Spleen (tissue), 13 donors: ENCODE measurements at places on chromosomes 2 and 18.

- DNase-seq, result no peak
These were observed 138.6 kb upstream of the ZC3H15 start for GRCh38 chr2:186347472-186347871.

DNA sequence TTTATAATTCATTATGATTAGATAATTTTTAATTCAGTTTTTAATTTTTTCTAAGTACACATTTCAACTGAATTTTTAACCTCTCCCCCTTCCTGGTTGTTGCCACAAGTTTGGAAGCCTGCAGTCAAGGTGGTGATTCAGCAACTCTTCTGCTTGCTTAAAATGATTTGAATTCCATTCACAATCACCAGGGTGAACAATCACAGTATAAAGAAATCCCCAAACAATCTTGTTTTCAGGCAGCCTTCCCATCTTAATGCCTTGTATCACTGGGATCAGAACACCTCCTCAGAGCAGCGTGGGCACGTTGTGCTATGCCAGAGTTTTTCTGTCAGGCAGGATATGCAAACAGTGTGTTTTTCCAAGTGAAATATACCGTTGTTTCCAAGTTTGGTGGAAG lies 46.7 kb upstream of the BARD1 start:
- DNase-seq, result no peak

GRCh38 chr18:31744321-31745067 lies 16.2 kb downstream of the SLC25A52 start:
- DNase-seq, result no peak

- peak; percentile 95 for DNase-seq
These were observed 15.8 kb upstream of the SELENOI start for GRCh38 chr2:26330114-26330549.

DNA sequence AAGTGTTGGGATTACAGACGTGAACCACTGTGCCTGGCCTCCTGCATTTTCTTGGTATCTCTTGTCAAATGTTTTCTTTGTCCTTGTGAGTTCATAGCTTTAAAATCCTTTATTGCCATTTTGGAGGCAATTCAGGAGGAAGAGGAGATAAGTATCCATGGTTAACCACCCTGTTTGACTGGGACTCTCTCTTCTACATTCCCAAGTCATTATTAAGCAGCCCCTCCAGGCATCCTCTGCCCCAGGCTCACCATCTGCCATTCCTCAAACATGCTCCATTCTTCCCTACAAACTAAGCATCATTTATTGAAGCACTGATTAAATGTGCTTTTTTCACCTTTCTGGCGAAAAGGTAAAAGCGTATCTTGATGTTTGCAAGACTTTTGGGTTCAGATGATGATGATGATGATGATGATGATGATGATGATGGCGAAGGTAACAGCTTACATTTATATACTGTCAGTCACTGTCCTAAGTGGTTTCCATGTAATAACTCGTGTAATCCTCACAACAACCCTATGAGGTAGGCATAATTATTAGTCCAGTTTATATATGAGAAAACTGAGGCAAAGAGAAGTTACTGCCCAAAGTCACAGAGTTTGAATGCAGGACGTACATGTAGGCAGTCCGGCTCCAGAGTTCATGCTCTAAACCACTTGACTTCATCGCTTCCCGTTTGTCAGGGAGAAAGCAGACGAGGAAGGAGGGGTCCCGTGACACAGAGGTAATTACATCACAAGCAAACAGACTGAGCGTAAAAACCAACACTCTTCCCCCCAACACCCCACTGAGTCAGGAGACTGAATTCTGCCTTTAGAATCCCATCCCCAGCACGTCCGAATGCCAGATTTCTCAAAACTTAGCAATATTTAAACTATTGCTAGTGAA lies 69.7 kb upstream of the ACKR3 start:
- DNase-seq, result no peak

GRCh38 chr2:26924731-26925099 lies 45.7 kb upstream of the MAPRE3 start:
- DNase-seq, result peak; percentile 56

- peak; percentile 24 for DNase-seq
These were observed 13.9 kb downstream of the CHMP1B start for GRCh38 chr18:11865071-11865470.

DNA sequence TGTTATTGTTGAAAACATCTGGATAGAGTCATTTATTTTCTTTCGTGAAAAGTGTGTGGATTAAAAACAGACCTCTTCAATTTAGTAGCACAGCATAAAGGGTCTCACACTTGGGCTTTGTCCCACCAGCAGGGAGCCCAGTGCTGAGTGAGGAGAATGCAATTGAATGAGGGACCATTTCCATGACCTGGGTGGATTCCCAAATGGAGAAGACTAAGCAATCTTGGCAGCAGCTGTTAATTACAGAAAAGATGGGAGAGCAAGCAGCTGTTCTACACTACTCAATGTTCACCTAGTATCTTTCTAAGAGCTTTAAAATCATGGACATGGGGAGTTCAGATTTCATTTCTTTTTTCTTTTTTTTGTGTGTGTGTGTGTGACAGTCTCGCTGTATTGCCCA lies 121.8 kb upstream of the FN1 start:
- DNase-seq, result no peak

- DNase-seq, result no peak
These were observed 39.9 kb upstream of the SMAD7 start for GRCh38 chr18:48990481-48991318.

- no peak for DNase-seq
These were observed 372.4 kb upstream of the ATP5MC3 start for GRCh38 chr2:175553910-175554309.

DNA sequence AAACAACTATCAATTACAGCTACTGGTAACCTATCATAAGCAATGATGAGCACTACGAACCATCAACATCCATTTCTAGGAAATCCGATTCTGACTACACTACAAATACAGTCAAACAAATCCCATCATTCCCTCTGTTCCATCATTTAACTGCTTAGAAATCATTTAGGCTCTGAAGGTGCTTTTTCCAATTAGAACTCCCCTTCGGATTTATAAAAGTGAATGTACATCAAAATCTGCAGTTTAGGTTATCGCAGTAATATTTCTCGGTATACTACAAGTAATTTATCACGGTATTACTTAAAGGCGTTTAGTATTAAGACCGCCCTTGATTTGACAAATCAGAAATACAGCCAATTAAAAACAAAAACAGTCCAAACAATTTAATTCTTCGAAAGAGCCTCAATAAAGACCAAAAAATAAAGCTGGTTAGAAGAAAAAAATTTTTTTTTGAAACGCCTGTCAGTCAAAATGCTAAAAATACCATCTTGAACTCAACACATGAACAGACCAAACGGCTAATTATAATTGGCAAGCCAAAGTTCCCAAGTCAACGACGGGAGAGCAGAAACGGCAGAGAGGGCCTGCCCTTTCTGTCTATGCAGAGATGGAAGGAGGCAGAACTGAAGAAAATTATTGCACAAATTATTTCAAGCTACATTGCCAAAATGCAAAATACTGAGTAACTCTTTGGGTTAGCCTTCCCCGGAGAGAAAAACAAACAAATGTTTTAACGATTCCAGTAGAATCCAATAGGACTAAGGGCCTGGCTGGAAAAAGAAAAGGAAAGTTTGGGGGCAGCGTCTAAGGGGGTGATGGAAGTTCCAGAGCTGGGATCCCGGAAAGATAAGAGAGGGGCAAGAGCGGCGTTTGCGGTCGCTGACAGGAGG lies 1.2 kb downstream of the VPS54 start:
- DNase-seq, result no peak

- DNase-seq, result no peak
These were observed 5.1 kb upstream of the CALCRL start for GRCh38 chr2:187453078-187453641.

- DNase-seq, result no peak
These were observed 48.1 kb upstream of the RAPH1 start for GRCh38 chr2:203583084-203583695.
